Myocyte (in vitro differentiated cells): ENCODE measurements at places on chromosomes 3 and 15.

GRCh38 chr3:49636883-49637609 lies 37.1 kb upstream of the APEH start:
- DNase-seq, result no peak

- DNase-seq, result peak; percentile 5
Observed at GRCh38 chr3:36416599-36416998, 36.3 kb downstream of the STAC start.

DNA sequence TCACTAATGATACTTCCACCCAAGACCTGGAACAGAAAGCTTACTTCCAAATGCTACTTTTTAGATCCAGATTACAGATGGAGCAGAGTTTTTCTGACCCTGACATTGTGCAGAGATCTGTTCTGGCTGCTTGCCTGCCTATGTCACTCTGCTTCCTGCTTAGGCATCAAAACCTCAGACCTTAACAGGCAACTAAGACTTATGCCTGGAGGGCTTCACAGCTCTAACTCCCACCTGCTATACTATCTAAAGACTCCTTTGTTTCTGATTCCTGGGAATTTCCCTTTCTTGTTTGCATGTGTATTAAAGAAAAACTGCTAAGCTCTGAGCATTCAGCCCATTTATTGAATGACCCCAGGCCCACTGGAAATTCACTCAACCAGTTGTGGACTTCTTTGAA lies 157.4 kb upstream of the NPHP3 start:
- no peak for DNase-seq

- DNase-seq, result no peak
Observed at GRCh38 chr3:155420406-155420805, 126.9 kb upstream of the STRIT1 start.

DNA sequence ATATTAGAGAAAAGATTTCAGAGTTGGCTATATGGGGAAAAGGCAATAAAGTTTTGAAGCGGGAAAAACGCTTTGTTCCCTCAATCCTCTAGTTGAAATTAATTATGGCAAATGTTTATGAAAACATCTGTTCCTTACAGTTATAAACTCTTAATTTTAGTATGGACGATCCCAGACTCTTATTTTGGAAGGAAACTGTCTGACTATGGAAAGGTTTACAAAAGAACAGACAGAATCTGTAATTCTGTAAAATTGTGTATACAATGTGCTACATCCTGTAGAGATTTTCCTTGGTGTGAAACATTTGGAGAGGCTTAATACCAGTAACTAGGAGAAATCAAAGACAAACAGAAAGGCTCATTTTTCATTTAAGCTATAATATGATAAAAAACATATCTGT lies 311.8 kb downstream of the TBC1D5 start:
- no peak for DNase-seq

DNA sequence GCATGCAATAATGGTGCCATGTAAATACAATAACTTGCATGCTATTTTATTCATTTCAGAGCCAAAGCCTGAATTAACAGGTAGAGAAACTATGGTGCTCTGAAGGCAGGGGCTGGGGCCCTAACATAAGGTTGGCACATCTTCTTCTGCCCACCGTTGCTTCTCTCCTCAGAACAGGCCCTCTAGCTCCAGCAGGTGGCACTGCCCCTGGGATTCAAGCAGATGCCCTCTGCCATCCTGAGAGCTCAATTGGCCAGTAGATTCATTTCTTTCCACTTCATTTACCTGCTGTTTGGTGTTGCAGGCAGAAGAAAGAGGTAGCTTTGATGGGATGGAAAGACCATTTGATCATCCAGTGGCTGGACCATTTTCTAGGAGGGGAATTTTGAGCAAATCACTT lies 130.5 kb downstream of the FOXB1 start:
- no peak for DNase-seq

GRCh38 chr3:34016925-34017587 lies 218.6 kb downstream of the PDCD6IP start:
- no peak for DNase-seq

DNA sequence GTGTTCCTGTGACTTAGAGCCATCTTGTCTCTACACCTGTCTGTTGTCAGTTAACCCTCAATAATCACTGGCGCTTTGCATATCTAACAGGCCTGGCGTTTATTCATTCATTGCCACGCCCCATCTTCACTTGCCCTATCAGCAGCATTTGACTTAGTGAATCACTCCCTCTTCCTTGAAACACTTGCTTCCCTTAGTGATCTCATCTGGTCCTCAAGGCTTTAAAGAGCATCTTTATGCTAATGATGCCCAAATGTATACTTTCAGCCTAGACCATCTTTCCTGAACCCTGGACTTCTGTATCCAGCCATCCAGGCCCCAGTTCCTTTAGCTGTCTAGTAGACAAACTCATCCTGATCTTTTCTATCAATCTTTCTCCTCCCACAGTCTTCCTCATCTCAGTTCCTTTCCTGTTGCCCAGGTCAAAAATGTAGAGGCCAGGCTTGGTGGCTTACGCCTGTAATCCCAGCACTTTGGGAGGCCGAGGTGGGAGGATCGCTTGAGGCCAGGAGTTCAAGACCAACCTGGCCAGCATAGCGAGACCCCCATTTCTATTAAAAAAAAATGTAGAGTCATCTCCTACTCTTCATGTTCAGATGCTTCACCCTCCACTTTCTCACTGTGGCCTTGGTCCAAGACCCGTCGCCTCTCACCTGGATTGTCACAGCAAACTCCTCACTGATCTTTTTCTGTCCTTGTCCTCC lies 1.4 kb upstream of the IGDCC4 start:
- DNase-seq, result peak; percentile 85
